ENCODE measurements at places on chromosomes 16 and 17. TPM values are rescaled to one million over a fixed set of nuclear protein-coding genes. Genes with fewer than 3 reads are reported as not detected.
A peak's percentile ranks its signal among the peaks of the same experiment; 100 is the strongest.

Gene IL17C
- not detected for polyA plus RNA-seq

Gene CEP295NL
- polyA plus RNA-seq, result 0.12 TPM

Gene PABPN1L
- polyA plus RNA-seq, result 0.39 TPM

Gene KRTAP9-7
- polyA plus RNA-seq, result not detected

DNA sequence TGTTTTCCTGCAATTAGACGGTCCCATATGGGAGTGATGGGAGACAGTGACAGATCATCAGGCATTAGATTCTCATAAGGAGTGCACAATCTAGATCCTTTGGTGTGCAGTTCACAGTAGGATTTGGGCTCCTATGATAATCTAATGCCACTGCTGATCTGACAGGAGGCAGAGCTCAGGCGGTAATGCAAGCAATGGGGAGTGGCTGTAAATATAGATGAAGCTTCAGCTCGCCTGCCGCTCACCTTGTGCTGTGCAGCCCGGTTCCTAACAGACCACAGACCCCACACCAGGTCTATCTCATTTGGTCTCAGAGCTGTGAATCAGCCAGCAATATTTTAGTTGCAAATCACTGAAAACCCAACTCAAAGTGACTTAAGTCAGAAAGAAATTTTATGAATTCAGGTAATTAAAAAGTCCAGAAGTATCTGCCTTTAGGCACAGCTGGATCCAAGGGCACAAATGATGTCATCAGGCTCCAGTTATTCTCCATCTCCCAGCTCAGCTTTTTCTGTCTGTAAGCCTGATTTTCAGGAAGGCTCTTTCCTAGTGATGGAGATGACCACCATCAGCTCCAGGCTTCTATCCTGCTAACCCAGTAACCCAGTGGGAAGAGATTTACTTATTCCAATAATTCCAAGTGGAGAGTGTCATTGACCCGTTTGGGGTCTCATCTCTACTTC lies 3.3 kb downstream of the CHP2 start:
- no peak for DNase-seq
- H3K4me3 ChIP-seq, result no peak overlapping the region
- H3K27ac ChIP-seq, result no peak overlapping the region
- peaks cover 11% of the 10 kb centered on the region for H3K4me1 ChIP-seq

GRCh38 chr16:642189-643049 lies 791 bp downstream of the MCRIP2 start:
- peaks cover 4% of the 10 kb centered on the region for H3K36me3 ChIP-seq
- no peak for DNase-seq
- H3K27me3 ChIP-seq, result peaks cover 9% of the 10 kb centered on the region
- H3K4me1 ChIP-seq, result peaks cover 26% of the 10 kb centered on the region
- no peak overlapping the region for H3K27ac ChIP-seq

DNA sequence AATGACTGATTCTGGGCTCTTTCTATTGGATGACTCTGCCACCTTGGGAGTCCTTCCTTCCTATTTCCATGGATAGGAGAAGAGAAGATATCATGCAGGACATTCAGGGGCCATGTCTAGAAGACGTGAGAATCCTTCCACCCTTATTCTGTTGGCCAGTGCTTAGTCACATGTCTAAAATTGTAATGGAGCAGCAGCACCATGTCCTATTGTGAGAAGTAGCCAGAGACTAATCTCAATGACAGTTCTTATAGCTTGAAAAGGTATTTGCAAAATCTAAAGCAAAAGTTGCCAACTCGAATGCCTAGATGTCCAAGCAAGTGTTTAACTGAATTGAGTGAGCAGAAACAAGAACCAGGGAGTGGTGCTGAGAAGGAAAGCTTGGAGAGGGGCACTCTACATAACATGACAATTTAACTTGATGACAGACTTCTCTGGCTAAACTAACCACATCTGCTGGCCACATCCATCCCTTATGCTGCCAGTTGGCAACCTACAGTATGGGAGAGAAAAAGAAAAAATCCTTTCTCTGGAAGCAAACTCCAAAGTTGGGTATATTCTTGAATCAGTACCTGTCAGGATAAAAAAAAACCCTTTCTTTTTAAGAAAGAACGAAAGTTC lies 225.7 kb downstream of the CDH13 start:
- DNase-seq, result peak; percentile 35
- H3K27me3 ChIP-seq, result no peaks in the 10 kb centered on the region
- H3K36me3 ChIP-seq, result no peaks in the 10 kb centered on the region
- H3K27ac ChIP-seq, result no peak overlapping the region

GRCh38 chr17:50866950-50867362 lies 802 bp upstream of the TOB1 start:
- H3K27me3 ChIP-seq, result no peaks in the 10 kb centered on the region
- peak overlapping the region; percentile 87 for H3K4me3 ChIP-seq
- DNase-seq, result no peak
- peak overlapping the region; percentile 100 for H3K27ac ChIP-seq

- no peaks in the 10 kb centered on the region for H3K4me1 ChIP-seq
- peaks cover 56% of the 10 kb centered on the region for H3K36me3 ChIP-seq
- no peak overlapping the region for H3K4me3 ChIP-seq
- no peak for DNase-seq
Observed at GRCh38 chr17:68526548-68526947, 14.3 kb downstream of the PRKAR1A start.

GRCh38 chr16:70578035-70578434 lies 54.4 kb downstream of the SF3B3 start:
- no peak for DNase-seq
- H3K36me3 ChIP-seq, result peaks cover 13% of the 10 kb centered on the region
- peaks cover 47% of the 10 kb centered on the region for H3K4me1 ChIP-seq
- H3K4me3 ChIP-seq, result no peak overlapping the region

DNA sequence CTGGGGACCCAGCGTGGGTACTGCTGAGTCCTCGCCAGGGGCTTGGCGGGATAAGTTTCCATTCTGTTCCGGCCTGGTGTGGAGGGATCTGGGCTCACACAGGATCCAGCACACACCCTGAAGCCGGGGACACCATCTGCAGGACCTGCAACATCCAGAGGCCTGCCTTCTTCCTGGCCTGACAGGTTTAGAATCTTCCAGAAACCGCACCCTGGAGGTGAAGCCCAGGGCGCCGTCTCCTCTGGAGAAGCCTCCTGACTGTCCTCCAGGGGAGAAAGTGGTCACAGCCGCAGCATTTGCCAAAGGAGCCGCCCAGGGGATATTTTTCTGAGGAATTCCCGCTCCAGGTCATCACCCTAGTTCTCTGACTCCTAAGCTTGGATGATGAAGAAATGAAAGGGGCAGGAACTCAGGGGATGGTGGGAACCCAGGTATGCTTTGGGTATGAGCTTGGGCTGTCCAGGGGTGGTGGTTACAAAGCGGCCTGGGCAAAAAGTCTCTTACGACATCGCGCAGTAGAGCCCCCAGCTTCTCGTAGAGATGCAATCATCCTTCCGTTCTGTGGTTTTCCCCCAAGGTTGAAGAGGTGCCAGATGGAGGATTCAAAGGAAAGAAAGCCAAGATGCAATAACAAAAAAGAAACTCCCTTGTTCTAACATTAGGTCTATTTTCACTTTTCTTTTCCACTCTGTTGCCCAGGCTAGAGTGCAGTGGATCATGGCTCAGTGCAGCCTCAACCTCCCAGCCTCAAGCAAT lies 9.1 kb upstream of the CRISPLD2 start:
- no peak overlapping the region for H3K4me3 ChIP-seq
- peak; percentile 79 for DNase-seq
- no peak overlapping the region for H3K27ac ChIP-seq
- H3K36me3 ChIP-seq, result no peaks in the 10 kb centered on the region
- peaks cover 26% of the 10 kb centered on the region for H3K27me3 ChIP-seq
- peaks cover 20% of the 10 kb centered on the region for H3K4me1 ChIP-seq
